ENCODE measurements at places on chromosomes 12 and 14. TPM values are rescaled to one million over a fixed set of nuclear protein-coding genes. Genes with fewer than 3 reads are reported as not detected.

Gene TGM1
- 2.6 TPM for total RNA-seq

DNA sequence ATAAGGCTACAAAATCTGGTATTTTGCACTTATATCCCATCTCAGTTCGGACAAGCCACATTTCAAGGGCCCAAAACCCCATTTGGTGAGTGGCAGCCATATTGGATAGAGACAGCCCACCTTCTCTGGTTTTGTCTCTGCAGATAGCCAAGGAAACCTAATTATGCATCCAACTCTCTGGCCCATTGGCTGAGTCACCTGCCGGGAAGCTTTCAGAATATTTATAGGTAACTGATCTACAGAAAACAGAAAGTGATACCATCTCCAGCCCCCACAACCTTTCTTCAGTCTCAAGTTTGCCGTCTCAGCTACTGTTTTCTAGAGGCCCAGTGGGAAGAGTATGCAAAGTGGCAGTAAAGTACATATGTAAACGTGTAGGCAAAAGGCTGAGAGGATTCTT is 33.7 kb upstream of the PPP1CC start:
- H3K36me3 ChIP-seq, result no peaks in the 10 kb centered on the region
- no peak overlapping the region for H3K27ac ChIP-seq
- H3K4me1 ChIP-seq, result no peaks in the 10 kb centered on the region
- no peaks in the 10 kb centered on the region for H3K27me3 ChIP-seq

Gene WNT1
- total RNA-seq, result not detected

DNA sequence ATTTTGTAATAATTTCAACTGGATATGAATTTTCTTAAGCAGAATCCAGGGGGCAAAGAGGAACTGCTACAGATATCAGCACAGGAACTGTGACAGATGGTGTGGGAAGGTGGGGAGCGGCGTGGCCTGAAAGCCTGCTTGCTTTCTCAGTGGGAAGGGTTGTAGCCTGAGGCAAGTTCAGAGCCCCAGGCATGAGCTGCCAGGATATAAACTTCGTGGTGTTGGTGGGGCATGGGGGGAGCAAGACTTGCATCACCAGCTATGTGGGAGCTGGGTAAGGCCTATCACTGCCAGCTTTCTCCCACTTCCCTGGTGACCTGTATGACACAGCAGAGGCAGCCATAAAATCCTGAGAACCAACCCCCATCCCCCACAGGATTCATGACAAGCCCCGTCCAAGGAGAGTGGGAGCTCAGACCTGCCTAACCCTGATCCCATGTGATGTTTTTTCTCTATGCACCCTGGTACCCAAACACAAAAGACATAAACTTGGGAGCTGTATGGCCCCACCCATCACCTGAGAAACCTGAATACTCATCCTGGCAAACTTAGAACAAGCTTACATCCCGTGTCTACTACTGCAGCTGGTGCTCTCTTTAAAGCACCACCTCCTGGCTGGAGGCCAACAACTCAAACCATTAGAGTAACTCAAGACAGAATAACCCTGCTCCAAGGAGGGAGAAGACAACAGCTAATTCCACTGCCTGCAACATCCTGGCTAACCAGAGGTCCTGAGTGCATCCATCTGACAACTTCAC is 16.5 kb downstream of the CLEC1A start:
- no peak overlapping the region for H3K4me3 ChIP-seq
- H3K27ac ChIP-seq, result no peak overlapping the region
- no peaks in the 10 kb centered on the region for H3K4me1 ChIP-seq
- H3K36me3 ChIP-seq, result no peaks in the 10 kb centered on the region
- H3K27me3 ChIP-seq, result no peaks in the 10 kb centered on the region

Gene IL22
- total RNA-seq, result not detected

DNA sequence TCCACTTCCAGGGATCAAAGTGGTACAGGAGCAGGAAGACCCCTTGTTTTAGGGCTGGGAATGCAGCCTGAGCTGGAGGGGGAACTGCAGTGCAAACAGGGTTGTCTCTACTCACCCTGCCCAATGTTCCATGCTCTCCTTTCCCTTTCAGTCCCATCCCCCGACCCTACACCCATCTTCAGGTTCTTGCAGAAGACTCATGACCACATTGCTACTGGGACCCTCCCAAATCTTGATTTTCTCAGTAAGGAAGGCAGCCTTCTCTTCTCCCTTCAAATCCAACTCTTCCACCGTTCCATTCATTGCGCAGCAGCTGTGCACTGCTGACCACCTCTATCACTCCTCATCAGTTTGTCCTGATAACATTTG is 1.9 kb downstream of the SERPINA11 start:
- H3K27ac ChIP-seq, result no peak overlapping the region
- H3K4me1 ChIP-seq, result no peaks in the 10 kb centered on the region
- no peaks in the 10 kb centered on the region for H3K36me3 ChIP-seq

DNA sequence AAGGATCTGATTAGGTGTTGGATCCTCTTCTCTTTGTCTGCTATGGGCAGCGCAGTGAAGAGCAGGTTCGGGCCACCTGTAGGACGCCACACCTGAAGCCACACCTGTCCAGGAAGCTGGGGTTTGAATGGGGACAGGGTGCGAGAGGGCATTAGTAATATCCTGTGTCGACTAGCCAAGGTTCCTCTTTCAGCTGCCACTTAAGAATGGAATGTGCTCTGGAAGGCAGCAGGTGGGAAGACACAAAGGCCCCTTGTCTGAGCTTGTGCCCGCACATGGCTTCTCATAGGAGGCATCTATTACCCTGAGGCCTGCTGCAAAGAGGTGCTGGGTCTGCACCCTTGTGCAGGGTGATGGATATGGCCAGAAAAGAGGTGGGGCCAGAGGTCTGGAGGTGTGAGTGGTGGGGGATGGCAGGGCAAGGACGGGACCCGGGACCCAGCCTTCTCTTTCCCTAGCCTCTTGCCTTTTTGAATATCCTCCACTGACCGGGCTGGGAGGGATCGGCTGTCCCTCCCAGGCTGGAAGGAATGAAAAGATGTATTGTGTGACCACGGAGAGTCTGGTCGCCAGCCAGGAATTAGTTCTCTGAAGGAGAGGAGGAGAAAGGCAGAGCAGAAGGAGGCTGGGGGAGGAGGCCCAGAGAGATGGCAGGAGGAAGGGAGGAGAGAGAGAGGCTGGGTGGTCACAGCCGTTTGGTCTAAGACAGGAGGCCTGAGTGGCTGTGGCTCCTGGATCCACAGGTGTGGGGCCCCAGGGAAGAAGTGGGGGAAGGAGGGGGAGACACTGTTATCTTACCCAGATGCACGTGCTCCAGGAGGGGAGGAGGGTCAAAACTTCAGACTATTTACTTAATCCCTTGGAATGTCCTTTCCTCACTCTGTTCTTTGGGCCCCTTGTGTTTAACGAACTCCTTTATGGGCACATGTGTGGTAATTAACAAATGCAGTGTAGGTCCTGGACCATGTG is 101.5 kb downstream of the SMOC1 start:
- H3K27ac ChIP-seq, result no peak overlapping the region
- DNase-seq, result peak; percentile 48
- no peaks in the 10 kb centered on the region for H3K4me1 ChIP-seq
- H3K36me3 ChIP-seq, result no peaks in the 10 kb centered on the region
- peaks cover 73% of the 10 kb centered on the region for H3K27me3 ChIP-seq
- H3K4me3 ChIP-seq, result no peak overlapping the region

Gene RAB3IP
- total RNA-seq, result 28.6 TPM

GRCh38 chr14:91149462-91149861 is 35.6 kb downstream of the DGLUCY start:
- H3K4me1 ChIP-seq, result peaks cover 12% of the 10 kb centered on the region
- no peaks in the 10 kb centered on the region for H3K27me3 ChIP-seq
- H3K27ac ChIP-seq, result peak overlapping the region; percentile 43
- H3K36me3 ChIP-seq, result no peaks in the 10 kb centered on the region
- peak; percentile 100 for DNase-seq

Gene LALBA
- not detected for total RNA-seq

All from PC-3 (cell line).